Activated T-cell treated with anti-CD3 and anti-CD28 coated beads for 48 hours (primary cell): ENCODE measurements at places on chromosomes 16 and 17.
A peak's percentile ranks its signal among the peaks of the same experiment; 100 is the strongest.

DNA sequence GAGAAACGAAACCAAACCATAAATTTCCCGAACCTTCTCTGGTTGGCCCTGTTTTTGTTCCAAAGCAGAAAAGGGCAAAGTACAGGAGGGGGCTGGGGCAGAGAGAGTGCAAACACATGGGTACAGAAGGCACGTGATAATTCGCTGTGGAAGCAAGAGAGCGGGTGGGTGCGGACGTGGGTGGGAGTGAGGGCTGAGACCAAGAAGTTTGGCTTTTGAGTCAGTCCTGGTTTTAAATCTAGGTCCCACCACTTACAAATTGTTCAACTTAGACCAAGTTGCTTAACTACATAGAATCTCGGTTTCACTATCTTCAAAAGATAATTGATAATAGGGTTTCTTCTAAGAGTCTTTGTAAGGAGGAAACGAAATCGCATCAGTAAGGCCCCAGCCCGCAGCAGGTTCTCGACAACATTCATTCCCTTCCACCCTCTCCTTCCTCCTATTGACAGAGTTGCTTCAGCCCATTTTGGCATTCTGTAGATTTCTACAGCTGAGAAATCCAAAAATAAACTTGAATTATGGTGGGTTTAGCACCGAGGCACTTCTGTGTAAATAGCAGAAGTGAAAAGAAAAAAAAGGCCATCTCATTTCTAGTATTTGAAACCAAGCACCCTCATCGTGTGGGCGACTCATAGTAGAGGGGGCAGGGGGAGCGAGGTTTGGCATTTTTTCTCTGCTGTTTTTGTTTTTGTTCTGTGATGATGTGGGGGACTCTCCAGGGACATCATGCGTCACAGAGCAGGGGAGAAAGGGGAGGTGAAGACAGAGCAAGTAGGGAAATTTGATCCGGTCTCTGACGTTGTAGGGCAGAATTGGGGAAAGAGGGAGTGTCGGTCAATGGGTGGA is 33.6 kb upstream of the CCR7 start:
- peak; percentile 73 for DNase-seq

- no peak for DNase-seq
Measured at GRCh38 chr17:58254803-58255202, 16.4 kb downstream of the LPO start.

- no peak for DNase-seq
Measured at GRCh38 chr17:40346765-40347158, 17.8 kb downstream of the GJD3 start.

- DNase-seq = no peak
Measured at GRCh38 chr17:2701996-2702741, 9.4 kb downstream of the CLUH start.

DNA sequence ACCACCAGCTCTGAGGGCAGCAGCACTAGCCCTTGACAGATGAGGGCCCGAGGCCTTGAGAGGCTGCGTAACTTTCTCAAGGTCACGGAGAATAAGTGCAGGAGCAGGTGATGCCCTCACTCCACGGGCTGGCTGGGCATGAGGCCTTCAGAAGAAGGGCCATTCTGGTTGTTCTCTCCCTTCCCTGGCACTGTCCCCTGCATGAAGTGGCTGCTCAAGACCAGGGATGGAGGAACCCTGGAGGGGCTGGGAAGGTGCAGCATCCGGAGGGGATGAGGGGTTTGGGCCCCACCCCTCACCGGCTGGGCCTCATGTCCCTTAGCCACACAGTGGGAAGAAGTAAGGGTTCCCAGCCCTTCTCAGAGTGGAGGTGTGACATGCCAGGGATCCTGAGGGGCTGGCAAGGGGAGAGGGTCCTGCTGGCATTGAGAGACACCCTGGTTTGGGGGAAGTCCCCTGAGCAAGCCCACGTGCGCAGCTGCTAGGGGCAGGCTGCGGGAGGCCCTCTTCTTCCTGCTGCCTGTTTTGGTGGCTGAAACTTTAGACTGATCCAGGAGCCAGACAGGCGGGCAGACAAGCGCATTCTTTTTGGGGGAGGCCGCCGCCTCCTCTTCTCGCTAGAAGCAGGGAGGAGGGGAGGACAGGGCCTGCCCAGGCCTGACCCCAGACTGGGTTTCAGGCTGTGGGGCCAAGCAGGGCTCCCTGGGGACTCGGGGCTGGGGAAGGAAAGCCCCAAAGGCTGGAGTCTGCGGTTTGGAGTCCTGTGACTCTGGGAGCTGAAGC is 74.0 kb downstream of the N4BP1 start:
- DNase-seq = no peak

DNA sequence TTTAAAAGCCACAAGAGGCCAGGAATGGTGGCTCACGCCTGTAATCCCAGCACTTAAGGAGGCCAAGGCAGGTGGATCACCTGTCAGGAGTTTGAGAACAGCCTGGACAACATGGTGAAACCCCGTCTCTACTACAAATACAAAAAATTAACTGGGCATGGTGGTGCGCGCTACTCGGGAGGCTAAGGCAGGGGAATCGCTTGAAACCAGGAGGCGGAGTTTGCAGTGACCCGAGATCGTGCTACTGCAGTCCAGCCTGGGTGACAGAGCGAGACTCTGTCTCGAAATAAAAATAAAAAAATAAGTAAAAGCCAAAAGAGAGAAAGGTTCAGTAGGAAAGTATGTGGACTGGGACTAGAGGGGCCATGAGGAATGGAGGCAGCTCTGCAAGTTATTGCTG is 13.1 kb upstream of the ITGAL start:
- DNase-seq = no peak

GRCh38 chr17:20072692-20072992 is 63.5 kb downstream of the SPECC1 start:
- DNase-seq = no peak

GRCh38 chr17:43453331-43453812 is 30.4 kb upstream of the DHX8 start:
- DNase-seq = no peak

GRCh38 chr17:29707212-29707571 is 84.5 kb upstream of the CORO6 start:
- DNase-seq = no peak

GRCh38 chr17:27747462-27748359 is 52.6 kb downstream of the NOS2 start:
- DNase-seq = no peak

- DNase-seq = no peak
Measured at GRCh38 chr17:20083156-20083859, 74.1 kb downstream of the SPECC1 start.

- no peak for DNase-seq
Measured at GRCh38 chr16:47262938-47263337, 119.2 kb upstream of the NETO2 start.
